ENCODE measurements at places on chromosomes 16 and 17.
A peak's percentile ranks its signal among the peaks of the same experiment; 100 is the strongest.

GRCh38 chr16:53014287-53014686 lies 38.4 kb downstream of the CHD9NB start:
- no peak for DNase-seq

DNA sequence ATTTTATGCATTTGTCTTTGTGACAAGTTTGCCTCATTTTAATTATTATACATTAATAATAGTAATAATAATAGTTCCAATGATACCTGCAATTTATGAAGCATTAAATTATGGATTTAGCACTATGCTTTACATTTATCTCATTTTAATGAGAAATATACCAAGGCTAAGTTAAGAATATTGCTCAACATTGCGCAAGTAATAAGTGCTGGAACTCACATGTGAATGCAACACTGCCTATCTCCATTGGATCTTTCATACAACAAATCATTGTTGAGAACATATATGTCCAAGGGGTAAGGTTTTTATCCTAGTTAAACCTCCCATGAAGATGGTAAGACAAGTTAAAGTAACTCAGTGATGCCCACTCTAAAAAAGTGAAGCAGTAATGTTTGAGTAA lies 703.7 kb upstream of the SOX9 start:
- no peak for DNase-seq

- DNase-seq = no peak
Measured at GRCh38 chr16:57308041-57308440, 23.6 kb upstream of the PLLP start.

DNA sequence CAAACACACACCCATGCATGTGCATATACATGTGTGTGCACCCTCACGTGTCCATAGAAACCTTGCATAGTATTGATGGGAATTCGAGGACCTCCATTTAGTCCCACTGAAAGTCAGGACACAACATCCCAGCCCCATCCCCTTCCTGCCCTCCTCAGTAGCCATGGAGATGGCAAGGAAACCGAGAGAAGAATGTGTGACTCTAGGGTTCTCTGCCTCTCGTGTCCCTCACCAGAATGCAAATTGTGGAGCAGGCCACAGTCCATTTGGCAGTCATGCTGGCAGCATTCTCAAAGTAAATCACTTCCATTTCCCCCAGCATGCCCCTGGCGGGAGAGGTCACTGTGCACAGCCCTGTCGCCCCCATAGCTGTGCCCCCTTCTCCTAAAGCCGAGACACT lies 141.1 kb downstream of the MSI2 start:
- no peak for DNase-seq

DNA sequence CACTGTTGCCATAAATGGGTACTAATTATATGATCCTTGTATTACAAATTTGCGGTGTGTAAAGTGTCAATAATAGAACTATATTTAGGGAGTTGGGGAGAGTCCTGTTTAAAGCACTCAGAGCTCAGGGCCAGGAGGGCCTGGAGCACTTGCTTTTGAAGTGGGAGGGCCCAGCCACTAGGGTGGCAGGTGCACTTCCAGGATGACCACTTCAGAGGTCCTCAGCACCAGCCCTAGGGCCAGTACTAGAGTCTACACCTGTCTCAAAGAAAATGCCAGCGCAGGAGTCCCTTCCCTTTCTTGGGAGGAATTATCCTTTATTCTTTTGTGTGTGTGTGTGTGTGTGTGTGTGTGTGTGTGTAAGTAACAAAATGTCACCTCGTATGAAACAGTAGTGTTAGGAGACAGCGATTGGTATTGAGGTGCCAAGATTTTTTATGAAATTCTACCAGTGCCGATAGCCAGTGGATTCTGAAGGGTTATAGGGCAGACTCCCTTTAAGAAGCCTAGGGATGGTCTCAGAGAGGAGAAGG lies 31.9 kb downstream of the MYO18A start:
- no peak for DNase-seq

GRCh38 chr17:63946440-63947363 lies 14.6 kb upstream of the CD79B start:
- no peak for DNase-seq

DNA sequence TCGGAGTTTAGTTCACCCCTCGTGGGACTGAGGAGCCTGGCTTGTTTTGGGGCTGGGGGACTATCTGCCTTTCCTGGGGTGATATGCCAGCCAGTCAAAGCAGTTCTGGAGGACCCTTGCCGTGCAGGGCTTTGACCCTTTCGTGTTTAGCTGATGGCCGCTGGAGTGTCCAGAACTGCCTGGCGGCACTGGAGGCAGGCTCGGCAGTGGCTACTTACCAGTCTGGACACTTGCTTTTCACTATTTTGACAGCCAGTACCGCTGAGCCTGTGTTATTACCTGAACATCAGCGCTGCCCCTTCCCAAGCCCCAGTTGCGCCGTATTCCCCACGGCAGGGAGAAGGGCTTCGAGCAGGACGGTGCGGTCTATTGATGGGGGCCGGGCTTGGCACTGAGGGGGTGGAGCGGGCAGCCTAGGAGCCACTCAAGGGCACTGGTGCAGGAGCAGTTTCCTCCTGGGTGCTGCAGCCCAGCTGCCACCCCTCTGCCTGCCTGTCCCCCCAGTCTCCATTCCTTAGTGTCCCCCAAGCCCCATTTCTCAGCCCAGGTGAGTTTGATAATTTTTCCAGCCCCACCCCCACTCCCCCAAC lies 18.6 kb downstream of the CCDC92B start:
- DNase-seq = no peak

- no peak for DNase-seq
Measured at GRCh38 chr16:80263181-80263823, 277.5 kb upstream of the DYNLRB2 start.

DNA sequence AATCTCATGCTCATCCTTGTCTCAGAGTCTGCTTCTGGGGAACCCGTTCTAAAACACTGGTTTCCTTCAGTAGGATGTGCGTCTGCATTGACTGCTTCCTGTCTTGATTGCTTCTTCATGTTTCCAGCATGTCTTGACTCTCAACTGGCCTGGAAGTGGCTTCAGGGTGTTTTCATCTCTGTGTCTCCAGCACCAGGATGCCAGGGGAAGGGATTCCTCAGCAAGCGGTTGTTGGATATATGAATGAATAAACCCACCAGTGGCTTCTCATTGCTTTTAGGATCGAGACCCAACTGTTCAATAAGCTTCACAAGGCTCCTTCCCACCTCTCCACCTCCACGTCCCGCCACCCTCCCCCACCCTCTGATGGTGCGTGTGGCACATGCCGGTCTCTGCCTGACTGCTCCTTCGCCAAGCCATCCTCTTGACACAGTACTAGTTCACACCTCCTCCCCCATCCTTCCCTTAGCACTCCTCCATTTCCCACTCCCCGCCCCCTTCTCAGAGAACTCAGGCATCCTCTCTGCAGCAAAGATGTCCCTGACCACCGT lies 14.1 kb upstream of the TNS4 start:
- no peak for DNase-seq

GRCh38 chr17:38508954-38509771 lies 80.9 kb downstream of the ARHGAP23 start:
- DNase-seq = peak; percentile 21

DNA sequence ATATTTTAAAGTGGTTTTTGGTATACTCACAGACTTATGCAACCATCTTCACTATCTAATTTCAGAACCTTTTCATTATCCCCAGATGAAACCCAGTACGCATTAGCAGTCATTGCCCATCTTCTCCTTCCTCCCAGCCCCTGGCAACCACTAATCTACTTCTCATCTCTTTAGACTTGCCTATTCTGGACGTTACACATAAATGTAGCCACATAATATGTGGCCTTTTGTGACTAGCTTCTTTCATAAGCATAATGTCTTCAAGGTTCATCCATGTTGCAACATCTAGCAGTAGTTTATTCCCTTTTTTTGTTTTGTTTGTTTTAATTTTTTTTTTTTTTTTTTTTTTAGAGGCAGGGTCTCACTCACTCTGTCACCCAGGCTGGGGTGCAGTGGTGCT lies 28.5 kb upstream of the C17orf107 start:
- no peak for DNase-seq

GRCh38 chr16:30054451-30054850 lies 11.1 kb upstream of the ALDOA start:
- no peak for DNase-seq

DNA sequence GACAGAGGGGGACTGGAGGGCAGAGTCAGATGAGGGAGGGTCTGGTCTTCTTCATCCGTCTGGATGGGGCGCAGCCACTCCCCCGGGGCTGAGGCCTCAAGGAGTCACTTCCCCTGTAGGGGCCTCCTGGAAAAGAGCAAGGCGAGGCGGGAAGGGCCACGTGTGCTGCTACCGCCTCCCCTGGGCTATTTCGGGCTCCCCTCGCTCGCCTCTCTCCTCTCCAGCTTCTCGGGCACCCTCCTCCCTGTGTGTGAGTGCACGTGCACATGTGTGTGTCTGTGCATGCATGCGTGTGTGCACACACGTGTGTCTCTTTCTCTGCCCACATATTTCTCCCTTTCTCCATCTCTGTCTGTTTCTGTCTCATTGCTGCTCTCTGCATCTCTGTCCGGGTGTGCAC lies 10.1 kb downstream of the GSG1L start:
- DNase-seq = no peak

DNA sequence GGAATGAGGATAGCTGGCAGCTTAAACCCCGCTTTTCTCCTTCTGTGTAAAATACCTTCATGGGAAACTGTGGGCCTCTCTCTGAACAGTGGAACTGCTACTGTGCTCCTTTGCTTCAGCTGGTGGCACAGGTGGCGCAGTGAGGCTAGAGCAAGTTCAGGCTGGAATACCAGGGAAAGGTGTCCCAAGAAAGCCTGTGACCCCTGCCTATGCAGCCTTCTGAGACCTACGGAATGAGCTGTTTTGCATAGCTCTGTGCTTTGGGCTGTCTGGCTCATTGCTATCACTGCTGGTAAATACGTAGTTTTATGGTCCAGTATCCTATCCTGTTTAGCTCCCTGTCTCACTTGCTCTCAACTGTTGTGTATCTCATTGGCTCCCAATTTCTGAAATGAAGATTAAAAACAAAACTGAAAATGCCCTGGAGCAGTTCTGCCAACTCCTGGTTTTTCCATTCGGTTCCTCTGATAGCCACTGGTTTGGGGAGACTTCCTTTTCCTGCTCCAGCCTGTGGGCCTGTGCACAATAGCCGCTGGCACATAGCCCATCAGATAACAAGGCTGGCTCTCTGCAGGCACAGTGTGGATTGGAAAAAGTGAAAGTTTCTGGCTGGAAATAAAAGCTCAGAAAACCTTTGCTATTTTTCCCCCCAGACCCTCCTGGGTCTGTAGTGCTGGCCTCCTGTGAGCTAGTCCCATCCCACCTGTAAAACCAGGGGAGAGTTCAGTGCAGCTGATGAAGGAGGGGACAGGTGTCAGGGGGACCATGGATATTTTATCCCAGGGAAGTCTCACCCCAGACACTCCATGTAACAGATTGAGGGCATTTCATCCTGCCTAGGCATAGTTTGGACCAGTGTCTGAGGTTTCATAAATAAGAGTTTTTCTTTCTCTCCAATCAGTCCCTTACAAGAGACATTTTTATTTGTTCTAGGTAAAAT lies 24.0 kb downstream of the LIMD2 start:
- DNase-seq = no peak

DNA sequence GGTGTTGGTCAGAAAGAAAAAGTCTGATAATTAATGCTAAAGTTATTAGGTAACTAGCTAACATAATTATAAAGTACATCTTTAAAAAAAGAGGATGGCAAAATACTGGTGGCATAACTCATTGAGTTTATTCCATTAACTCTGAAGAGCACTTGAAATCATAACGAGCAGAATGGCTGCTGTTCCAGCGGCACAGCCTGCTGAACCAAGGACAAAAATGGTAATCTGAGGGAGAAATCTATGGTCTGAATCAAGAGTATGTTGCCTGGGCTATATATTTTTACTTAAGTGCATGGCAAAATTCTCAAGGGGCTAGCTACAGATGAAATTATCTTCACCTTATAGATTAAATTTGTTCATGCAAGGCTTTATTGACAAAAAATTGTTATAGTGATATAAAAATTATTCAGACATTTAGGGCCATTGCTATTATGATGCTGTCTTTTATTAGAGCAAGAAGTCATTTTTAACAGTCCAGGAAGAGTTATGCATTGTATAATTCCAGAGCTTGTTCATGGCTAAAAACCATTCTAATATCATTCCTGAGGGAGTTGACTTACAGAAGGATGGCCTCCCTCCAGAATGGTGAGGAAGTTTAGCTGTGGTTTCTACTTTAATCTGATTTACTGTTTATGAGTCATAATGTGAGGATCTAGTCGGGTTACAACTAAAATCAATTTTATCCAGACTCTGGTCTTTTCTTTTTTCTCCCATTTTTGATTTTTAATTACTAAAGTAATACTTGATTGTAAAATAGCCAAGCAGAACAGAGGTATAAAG lies 41.4 kb upstream of the ANKFN1 start:
- DNase-seq = no peak

DNA sequence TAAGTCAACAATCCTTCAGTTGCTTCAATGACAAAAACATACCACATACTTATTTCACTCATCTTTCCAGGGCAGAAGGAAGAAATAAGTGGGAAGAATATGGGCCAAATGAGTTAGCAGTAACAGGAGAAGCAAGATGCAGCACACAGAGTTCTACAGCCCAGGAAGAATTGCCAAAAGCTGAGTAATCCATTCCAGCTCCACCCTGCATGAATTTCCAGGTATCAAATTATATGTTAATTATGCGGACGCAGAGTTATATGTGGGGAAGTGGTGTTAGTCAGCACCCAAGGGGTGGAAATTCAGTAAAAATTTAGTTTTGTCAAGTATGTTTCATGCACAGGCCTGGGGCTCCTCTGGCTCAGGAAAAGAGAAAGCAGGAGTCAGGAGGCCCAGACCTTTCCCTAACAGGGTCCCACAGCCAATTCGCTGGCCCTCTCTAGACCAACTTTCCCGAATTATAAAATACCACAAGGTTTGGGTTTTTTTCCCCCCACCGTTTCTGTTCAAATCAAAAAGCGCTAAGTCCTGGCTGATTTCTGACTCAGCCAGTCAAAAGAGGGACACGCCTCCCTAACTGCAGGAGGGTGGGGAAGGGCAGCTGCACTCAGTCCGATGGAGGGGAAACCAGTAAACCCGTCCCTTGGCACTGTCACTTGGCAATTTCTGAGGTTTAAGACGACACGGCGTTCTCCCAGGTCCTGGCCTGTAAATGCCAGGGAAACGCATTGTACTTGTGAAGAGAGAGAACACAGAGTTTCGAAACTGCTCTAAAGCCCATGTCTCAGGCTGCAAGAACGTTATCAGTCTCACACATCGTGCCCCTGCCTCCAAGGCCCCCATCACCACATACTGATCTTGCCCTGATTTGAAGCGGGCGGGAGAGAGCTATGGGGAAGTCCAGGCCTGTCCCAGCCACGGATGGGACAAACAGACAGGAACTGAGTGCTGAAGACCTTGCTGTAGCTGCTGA lies 58.1 kb downstream of the ZFHX3 start:
- DNase-seq = peak; percentile 33

GRCh38 chr17:1224330-1224729 lies 44.5 kb upstream of the ABR start:
- DNase-seq = no peak
